ENCODE measurements at places on chromosomes 7 and 10.

DNA sequence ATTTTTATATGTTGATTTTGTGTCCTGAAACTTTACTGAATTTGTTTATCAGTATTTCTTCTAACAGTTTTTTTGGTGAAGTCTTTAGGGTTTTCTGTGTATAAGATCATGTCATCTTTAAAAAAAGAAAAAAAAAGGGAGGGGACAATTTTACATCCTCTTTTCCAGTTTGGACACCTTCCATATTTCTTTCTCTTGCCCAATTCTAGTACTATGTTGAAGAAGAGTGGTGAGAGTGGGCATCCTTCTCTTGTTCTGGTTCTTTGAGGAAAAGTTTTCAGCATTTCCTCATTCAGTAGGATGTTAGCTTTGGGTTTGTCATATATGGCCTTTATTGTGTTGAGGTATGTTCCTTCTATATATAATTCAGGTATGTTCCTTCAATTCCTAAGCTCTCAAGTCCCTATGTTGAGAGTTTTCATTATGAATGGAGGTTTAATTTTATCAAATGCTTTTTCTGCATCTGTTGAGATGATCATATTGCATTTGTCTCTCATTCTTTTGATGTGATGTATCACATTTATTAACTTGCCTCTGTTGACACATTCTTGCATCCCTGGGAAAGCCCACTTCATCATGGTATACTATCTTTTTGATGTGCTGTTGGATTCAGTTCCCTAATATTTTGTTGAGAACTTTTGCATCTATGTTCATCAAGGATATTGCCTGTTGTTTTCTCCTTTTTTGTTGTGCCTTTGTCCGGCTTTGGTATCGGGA, 12.1 kb downstream of the TAS2R40 start:
- no peak for DNase-seq

GRCh38 chr10:84077768-84078167, 61.5 kb upstream of the GHITM start:
- DNase-seq, result no peak

DNA sequence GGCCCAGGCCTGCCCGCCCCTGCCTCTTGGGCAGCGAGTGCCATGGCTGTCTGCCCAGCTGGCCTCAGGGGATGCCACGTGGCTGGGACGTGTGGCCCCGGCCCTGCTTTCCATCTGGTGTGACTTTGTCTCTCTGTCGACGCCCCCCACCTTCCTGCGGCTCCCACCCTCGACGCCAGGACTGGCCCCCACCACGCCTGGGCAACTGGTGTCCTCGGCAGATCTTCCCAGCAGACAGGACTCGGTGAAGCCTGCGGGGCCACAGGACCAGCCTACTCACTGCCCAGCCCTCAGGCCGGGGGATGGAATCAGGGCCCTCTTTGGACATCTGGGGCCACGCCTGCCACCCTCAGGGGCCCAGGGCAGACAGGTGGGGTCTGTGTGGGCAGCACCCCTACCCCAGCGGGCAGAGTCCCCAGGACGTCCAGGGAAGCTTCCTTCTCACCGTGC, 55.1 kb downstream of the UNCX start:
- no peak for DNase-seq

DNA sequence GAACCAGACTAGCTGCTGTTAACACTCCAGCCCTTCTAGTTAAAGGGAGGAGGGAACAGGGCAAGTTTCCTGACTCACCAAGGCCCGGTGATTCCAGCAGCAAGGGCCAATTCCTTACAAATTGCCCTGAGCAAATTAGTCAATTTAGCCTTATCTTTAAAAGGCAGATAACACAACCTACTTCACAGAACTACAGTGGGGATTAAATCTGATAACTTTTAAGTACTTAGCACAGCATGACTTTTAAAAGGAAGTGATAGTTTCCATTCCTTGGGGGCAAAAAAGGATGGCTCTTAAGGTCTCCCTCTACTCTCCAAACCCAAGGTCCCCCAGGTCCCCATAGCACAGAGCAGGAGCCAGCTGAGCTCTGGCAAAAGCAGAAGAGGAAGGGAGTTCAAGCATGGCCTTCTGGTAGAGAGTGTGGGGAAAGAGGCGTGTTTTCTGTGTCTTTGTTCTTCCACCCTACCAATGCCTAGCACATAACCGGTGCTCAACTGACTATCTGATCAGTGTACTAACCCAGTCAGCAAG, 4.0 kb downstream of the CDCA7L start:
- DNase-seq, result no peak

GRCh38 chr10:113549856-113550255, 3.0 kb upstream of the HABP2 start:
- no peak for DNase-seq

DNA sequence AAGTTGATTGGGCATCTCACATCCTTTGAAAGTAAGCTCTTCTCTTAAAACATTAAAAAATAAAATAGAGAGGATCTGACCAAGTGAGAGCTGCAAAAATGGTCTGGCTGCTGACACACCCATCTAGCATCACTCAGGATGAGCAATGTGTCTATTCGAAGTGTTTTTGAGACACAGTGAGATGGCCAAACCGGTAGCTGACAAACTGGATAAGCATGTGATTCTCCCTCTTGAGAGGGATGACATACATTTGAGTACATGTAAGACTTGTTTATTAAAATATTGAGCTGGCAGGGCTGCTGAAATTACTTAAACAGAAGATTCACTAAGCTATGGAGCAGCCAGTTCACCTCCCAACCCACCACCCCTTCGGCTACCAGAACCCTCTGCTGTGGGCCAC, 333.9 kb downstream of the ADRA2A start:
- no peak for DNase-seq

DNA sequence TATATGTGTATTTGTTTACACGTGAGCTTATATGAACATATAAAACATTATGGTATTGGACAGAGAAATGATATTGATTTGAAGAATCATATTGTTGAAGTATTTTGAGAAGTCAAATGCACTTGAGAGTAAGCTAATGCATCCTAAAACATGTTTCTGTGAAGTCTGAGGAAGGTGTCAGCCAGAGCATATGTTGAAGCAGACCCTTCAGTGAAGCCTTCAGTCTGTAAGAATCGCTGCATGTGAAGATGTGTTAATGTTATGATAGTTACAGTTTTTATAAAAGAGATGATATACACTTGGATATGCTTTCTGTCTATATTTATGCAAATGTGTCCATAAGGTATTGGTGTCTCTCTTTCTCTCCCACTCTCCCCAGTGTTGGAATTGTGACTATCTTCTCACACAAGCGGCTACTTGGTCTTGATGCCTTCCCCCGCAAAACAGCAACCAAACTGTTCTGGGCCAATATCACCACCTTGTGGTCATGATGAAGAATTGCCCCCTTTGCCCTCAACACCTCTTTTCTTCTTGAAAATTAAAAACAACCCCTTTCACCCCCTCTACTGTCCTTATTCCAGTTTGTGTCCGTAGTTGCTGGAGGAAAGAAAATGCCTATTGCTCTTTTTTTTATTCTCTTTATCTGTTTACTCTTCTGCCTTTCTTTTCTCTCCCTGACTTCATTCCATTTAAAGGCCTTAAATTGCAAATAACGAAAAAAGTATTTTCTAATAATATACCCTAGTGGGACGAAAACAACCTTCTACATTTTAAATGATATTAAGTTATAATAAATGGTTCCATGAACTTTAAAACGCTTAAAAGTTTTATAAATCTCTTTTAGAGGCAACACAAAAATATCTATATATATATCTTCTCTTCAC, 64.9 kb downstream of the IKZF1 start:
- peak; percentile 44 for DNase-seq

DNA sequence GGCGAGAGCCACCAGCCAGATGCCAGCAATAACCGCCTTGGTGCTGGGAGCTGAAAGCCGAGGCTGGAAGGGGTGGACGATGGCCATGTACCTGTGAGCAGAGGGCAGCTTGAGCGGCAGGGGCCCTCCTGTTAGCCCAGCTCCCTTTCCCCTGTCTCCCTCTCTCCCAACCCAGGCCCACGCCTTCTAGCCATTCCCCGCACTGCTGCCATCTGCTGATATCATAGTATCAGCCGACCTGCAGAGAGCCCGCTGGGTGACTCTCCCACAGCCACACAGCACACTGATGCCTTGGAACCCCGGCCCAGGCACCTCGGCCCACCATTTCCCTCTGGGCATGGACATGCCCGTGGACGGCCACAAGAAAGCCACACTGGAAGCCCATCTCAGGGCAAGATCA, 1.7 kb downstream of the TACR2 start:
- no peak for DNase-seq

GRCh38 chr7:84950836-84951235, 236.0 kb downstream of the SEMA3D start:
- DNase-seq, result no peak
